ENCODE measurements at places on chromosomes 13 and 19.

DNA sequence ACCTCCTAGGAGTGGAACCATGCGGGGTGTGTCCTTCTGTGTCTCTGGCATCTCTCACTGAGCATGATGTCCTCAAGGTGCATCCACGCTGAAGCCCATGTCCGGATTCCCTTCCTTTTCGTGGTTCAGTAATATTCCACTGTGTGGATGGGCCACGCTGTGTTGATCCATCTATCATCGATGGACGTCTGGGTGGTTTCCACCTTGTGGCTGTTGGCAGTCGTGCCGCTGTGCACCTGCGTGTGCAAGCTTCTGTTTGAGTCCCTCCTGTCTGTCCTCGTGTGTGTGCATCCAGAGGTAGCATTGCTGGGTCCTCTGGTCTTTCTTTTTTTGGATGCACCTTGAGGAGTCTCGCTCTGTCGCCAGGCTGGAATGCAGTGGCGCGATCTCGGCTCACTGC is 11.2 kb upstream of the GNA15 start:
- DNase-seq = no peak

- DNase-seq = no peak
Observed at GRCh38 chr19:54421521-54421920, 6.3 kb downstream of the TTYH1 start.

DNA sequence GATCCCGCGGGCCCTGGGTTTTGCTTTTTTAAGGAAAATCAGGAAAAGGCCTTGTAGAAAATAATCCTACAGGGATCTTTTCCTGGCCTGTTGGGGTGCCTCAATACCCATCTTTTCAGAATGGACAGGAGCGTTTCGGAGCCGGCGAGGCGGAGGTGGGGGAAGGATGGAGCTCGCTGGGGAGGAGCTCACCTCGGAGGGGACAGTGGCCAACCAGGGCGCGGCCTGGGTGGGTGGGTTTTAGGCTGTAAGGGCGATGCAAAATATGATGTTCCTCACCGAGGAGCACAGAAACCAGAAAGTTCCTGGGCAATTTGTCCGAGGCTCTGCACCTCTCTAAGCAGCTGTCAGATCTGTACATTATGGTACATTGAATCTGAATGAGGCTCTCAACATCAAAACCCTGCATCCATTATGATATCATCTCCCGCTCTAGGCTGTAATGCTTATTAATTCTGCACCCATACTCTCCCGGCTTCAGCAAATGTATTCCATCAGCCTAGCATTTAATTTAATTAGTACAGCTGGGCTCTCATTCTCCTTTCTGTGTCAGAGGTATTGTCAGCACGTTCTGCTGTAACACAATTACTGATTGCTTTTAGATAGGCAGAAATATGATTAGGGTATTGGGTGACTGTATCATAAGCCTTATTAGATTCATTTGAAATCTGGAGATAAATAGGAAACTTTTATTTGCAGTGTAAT is 90.3 kb upstream of the SOX1 start:
- no peak for DNase-seq

GRCh38 chr13:27911521-27911920 is 8.3 kb upstream of the PDX1 start:
- DNase-seq = no peak

GRCh38 chr13:22240716-22241115 is 569.8 kb downstream of the FGF9 start:
- DNase-seq = no peak

DNA sequence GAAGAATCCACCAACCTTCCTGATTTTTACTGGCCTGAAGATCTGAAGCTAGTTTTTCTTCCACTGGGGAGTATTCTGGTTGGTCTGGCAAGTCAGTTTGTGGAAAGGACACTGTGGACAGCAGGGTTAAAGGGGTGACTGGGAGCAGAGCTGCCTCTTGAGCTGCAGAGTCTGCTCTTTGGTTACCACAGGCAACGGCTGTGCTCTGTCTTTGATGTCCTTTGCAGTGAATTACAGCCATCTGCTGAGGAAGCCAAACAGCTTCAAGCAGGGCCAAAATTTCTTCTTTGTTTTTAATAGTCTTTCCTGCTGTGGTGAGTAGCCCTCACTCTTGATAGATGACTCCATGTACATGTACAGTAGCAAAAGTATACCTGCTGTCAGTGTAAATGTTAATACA is 75.7 kb downstream of the ZNF100 start:
- no peak for DNase-seq

DNA sequence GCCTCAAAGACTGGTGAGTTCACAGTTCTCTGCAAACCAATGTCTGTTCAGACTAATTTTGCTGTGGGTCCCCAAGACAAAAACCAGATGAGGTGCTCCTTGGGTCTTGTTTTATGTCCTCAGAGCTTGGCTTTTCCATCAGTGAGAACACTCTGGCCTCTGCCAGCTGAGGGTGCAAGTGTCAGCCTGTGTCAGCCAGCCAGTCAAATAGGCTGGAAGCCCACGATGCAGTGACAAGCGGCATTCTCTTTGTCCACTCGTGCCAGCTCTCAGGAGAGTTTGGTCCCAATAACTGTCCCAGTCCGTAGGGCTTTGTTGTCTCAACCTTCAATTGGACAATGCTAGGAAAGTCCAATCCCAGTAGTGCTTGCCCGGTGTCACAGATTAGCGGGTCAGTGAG is 9.4 kb upstream of the AKT2 start:
- no peak for DNase-seq

GRCh38 chr13:81442904-81443303 is 1102.0 kb upstream of the SPRY2 start:
- DNase-seq = no peak

- no peak for DNase-seq
Observed at GRCh38 chr13:111006506-111007031, 91.7 kb upstream of the ANKRD10 start.

GRCh38 chr13:75452564-75452963 is 29.4 kb downstream of the TBC1D4 start:
- DNase-seq = no peak

DNA sequence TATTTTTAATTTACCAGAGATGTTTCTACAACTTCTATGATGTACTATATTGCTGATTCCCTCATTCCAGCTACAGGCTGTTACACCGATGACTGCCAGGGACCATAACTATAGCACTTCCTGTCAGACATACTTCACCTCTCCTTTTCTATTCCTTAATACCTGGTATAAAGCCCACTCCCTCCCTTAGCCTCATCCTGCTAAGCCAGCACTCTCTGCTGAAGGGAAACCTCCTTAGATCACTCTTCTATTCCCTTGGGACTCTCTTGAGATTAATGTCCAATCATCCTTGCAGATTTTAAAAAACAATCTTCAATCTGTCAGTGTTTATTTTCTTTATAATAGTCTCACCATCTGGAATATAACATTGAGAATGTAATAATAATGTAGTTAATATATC is 127.9 kb downstream of the DIAPH3 start:
- no peak for DNase-seq

- no peak for DNase-seq
Observed at GRCh38 chr13:22062478-22063205, 391.8 kb downstream of the FGF9 start.

DNA sequence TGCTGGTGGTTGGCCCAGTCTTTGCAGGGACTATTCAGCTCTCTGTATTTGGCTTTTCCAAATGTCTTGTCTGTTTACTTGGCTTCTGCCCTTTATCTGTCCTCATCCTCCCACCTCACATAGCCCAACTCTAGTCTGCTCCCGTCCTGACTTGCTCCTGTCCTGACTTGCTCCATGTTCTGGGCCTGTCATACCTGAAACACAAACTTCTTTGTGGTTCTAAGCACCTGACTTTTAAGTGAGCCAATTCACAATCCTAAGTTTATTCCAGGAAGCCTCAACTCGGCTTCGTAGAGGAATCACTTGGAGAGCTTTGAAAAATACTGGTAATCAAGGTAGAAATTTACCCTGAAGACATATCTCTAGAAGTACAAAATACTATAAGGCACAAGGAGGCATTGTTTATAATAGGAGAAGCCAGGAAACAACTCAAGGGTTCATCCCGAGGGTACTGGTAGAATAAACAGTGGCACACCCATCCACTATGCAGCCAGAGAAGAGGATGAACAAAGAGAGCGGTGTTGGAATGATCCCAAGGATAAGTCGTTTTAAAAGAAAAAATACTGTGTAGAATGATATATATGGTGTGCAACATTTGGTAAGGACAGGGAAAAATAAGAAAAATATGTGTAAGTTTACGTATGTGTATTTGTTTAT is 284.5 kb downstream of the FGF14 start:
- DNase-seq = no peak

GRCh38 chr13:27806744-27807387 is 14.6 kb downstream of the GSX1 start:
- DNase-seq = no peak

GRCh38 chr13:19148561-19148960 is 33.1 kb downstream of the TUBA3C start:
- no peak for DNase-seq

DNA sequence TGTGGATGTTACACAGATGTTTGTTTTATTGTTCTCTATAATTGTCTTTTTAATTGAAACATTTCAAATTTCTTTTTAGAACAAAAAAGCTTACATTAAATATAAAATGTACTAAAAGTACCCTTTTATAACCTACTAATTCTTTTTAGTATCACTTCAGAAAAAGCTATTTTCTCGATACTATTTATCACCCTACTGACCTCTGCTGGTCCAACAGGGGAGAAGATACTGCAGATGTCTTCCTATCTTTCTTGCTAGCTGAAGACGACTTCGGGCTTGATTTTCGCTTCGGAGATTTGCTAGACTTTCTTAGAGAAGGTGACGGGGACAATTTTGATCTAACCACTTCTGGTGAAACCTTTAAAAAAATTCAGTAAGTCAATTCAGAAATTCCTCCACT is 42.4 kb downstream of the ZC3H13 start:
- DNase-seq = no peak

- DNase-seq = no peak
Observed at GRCh38 chr13:110853235-110853721, 61.6 kb downstream of the ANKRD10 start.

- DNase-seq = no peak
Observed at GRCh38 chr19:11534538-11534937, 4.1 kb upstream of the CNN1 start.
